LHCN-M2 (cell line): ENCODE measurements at places on chromosomes 11 and 22. TPM values are rescaled to one million over a fixed set of nuclear protein-coding genes. Genes with fewer than 3 reads are reported as not detected.

GRCh38 chr11:75849894-75850293, 34.9 kb downstream of the UVRAG start:
- DNase-seq = no peak

GRCh38 chr11:748007-748359, 719 bp downstream of the TALDO1 start:
- no peak for DNase-seq

DNA sequence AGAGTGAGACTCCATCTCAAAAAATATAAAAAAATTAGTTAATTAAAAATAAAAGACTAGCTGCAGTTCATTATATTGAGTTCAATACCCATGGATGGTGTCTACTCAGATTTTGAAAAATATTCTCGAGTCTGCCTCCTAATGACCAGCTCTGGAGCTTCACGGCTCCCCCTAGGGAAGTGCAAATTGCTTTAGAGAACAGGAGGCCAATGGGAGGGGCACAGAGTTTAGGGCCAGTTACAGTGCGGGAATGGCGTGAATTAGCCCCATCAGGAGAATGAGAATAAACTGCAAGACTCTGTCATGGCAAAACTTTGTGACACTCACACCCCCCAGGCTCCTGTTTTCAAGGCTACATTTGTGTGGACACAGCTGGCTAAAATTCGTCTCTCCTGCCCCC, 4.6 kb downstream of the FGF4 start:
- DNase-seq = no peak

DNA sequence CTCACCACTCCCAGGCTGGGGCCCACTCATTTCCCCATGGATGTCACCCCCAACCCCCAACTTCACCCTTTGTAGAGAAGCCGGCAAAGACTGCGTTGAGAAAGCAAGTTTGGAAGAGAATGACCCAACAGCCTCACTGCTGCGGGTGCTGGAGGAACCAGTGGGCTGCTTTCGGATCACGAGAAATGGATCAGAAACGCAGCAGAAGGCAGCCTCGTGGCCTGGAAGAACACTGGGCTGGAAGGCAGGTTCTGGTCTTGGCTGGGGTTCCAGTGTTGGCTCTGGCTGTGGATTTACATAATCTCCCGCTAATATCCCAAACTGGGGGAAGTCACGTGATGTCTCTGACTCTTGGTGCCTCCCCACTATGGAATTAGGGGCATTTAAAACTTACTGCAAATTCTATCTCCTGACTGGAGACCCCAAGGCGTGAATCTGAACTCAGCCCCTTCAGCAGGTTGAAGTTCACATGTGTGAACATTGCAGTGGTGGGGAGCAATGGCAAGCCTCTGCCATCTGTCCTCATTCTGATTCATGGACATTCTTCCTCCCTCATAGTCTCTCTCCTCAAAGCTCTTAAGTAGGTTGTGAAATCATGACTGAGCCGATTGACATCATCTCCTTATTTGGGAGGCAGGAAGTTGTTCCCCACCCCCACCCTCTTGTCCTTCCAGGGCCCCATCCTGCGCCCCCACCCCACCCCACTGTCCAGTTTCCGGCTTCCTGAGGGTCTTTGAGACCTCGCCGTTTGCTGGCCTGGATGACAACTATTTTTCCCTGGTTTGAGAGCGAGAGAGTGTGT, 37.0 kb upstream of the TIMP3 start:
- DNase-seq = peak; percentile 73

DNA sequence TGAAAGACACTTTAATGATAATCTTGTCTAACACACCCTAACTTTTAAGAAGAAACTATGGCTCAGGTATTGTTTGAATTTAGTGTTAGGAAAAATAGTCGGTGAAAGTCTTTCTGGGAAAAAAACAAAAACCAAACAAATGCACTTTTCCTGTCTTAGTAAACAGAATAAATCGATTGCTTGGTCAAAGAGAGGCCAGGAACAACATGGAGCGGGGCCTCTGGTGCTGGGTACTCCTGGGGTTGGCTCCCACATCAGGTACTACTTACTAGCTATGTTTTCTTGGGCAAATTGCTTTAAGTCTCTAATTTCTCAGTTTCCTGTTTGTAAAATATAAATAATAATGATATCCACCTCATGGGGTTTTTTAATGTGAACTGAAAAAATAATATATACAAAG, 46.8 kb downstream of the NAV2 start:
- no peak for DNase-seq

- no peak for DNase-seq
Observed at GRCh38 chr11:2265396-2265795, 5.0 kb downstream of the ASCL2 start.

DNA sequence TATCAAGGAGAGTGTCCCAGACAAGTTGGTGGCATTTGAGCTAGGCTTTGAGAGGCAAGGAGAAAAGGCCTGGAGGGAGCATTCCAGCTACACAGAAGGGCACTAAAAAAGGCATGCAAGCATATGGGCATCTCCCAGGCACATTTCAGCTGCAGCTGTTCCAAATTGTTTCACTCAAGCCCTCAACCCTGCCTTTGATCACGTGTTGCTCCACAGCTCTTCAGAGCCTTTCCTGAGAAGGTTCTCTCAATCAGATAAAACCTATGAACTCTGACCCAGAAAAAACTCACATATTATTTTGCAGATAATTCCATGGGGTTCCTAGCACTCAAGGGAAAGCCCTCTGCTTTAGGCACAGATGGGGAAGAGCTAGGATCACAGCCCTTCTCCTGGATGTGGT, 24.4 kb upstream of the HSPA8 start:
- peak; percentile 79 for DNase-seq

GRCh38 chr11:27716835-27717234, 16.6 kb upstream of the BDNF start:
- no peak for DNase-seq

DNA sequence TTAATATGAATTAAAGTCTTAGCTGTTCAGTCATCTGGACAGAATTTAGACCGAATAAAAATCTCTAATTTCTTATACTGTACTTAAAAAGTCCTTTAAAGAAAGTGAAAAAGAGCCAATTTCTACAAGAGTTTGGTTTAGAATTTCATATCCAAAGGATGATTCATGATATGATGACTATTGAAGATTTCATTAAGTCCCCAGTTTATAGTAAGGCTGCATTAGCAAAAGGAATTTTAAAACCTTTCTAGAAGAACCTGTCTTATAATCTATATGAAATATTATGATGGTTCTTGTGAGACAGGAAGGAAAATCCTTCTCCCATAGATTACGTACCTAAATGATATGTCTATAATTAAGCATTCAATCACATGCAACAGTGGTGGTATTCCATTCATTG, 34.8 kb downstream of the TSG101 start:
- DNase-seq = peak; percentile 18

DNA sequence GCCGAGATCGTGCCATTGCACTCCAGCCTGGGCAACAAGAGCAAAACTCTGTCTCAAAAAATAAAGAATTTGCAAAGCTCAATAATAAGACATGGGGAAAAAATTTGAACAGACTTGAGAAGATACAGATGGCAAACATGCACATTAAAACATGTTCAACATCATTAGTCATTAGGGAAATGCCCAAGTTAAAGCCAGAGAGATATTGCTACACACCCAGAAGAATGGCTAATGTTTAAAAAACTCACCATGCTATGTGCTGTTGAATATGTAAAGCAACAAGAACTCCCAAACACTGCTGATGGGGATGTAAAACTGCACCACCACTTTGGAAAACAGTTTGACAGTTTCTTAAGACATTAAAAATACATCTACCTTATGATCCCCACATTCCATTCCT, 12.6 kb downstream of the LRRC75B start:
- peak; percentile 35 for DNase-seq

DNA sequence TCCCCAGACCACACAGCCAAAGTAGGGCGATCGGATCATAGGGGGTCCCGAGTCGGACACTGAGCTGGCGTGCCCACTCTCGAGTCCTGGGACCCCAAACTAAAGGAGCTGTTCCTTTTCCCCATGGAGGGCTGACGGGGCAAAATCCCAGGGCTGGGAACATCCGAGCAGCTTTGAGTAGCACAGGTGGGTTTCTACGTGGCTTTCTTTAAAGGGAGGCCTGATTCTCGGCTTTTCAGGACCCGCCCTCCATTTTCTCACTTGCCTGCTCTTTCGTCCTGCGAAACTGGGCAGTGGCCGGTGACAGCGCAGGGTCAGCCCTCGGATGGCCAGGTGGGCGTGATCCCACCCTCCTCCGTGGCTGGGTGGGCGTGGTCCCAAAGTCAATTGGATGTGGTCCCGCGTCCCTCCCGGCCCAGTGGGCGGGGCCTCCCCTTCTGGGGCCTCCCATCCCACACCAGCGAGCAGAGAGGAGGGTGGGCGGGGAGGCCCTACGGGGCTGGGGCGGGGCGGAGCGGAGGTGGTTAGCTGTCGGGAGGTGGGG, 17.5 kb upstream of the TXNRD2 start:
- no peak for DNase-seq

DNA sequence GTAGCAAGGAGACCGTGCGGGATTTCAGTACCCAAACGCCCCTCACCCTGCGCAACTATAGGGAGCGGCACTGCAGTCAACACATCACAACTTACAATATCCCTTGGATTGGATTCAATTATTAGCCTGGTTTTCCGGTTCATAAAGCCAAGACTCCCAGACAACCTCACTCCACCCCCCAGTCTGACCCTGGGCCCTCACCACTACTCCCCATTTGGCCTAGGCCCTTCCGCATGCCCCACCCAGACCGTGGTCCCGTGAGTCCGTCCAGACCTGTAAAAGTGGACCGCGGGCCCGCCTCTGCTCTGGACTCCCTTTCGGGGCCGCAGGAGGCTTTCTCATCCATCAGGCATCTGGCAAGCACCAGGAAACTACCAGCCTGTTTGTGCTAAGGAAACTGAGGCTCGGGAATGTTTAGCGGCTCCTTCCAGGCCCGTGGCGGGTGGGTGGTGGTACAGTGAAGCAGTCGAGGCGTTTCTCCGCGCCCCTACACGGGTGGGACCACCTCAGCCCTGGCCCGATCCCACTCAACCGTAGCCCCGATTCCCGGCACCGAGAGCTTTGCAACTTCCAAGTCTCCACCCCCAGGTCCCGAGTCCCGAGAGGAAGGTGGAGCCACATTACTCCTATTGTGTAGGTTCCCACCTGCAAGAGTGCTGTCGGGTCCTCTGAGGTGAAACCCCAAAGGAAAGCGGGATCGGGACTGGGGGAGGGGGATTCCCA, 679 bp upstream of the DPP3 start:
- peak; percentile 33 for DNase-seq

GRCh38 chr22:22927196-22927887, 39.7 kb downstream of the IGLL5 start:
- DNase-seq = no peak

GRCh38 chr22:25125693-25126357, 73.8 kb upstream of the CRYBB3 start:
- DNase-seq = no peak

GRCh38 chr11:111443640-111444039, 64.6 kb upstream of the POU2AF1 start:
- no peak for DNase-seq

- DNase-seq = no peak
Observed at GRCh38 chr22:45885941-45886395, 91.0 kb downstream of the WNT7B start.

- peak; percentile 62 for DNase-seq
Observed at GRCh38 chr22:45096256-45096907, 67.3 kb upstream of the NUP50 start.

- DNase-seq = no peak
Observed at GRCh38 chr11:44506375-44507016, 59.0 kb upstream of the CD82 start.

- no peak for DNase-seq
Observed at GRCh38 chr11:114017723-114018122, 41.8 kb upstream of the ZBTB16 start.

DNA sequence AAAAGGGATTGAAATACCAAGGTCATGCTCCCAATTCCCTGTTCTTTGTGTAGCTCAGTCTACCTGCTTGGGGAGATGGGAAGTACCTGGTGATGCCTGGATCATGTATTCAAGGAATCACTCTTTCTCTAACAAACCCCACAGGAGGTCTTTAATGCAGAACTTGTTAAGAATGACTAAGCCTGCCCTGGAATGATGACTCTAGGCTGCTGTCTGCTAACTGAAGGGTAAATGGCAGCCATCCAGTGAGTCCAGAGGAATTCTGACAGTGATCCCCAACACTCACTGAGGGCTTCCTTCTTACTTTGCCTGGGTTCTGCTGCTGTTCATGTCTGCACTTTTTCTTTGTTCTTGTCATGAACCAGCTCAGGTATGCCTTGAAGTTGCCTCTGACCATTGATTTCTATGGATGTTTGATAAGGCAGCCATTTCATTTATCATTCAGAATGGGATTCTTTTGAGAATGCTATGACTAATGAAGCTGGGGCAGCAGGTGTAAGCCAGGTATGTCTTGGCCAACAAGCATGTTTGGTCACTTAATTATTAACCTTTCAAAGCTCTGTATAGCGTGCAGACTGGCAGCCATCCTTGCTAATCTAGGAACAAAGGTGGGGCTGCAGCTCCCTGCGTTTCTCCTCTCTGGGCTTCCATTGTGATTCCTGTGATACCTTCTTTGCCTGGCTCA, 11.4 kb downstream of the PRSS23 start:
- peak; percentile 79 for DNase-seq

GRCh38 chr11:69220561-69221051, 64.9 kb downstream of the SMIM38 start:
- no peak for DNase-seq

GRCh38 chr11:44624761-44625221, 59.3 kb downstream of the CD82 start:
- peak; percentile 70 for DNase-seq

TRIM49B gene
- total RNA-seq = not detected in 2 replicates

TPBGL gene
- total RNA-seq = not detected in 2 replicates

RBMXL2 gene
- not detected in 2 replicates for total RNA-seq

MTNR1B gene
- total RNA-seq = not detected in 2 replicates

SIDT2 gene
- 18.3 and 18.7 TPM in 2 replicates for total RNA-seq

STX5 gene
- total RNA-seq = 21.5 and 25.2 TPM in 2 replicates

SF1 gene
- 124 and 158 TPM in 2 replicates for total RNA-seq

ACR gene
- not detected in 2 replicates for total RNA-seq

KIAA1671 gene
- total RNA-seq = 2.6 and 2.9 TPM in 2 replicates

NPAS4 gene
- 0.13 TPM in 1 of 2 replicates, not detected in the other for total RNA-seq

ISX gene
- total RNA-seq = not detected in 2 replicates

LRRN4CL gene
- 41.4 and 68.1 TPM in 2 replicates for total RNA-seq

SYCE3 gene
- total RNA-seq = not detected in 2 replicates

CTNND1 gene
- 68.5 and 83.3 TPM in 2 replicates for total RNA-seq
